DMS53 (cell line): ENCODE measurements at places on chromosomes 1 and 21.

- DNase-seq: peak; percentile 77
These were observed 41.0 kb downstream of the RXRG start for GRCh38 chr1:165403835-165404482.

GRCh38 chr1:30445449-30445848, 277.9 kb downstream of the MATN1 start:
- DNase-seq: no peak

GRCh38 chr1:93905734-93906133, 3.5 kb downstream of the GCLM start:
- no peak for DNase-seq

DNA sequence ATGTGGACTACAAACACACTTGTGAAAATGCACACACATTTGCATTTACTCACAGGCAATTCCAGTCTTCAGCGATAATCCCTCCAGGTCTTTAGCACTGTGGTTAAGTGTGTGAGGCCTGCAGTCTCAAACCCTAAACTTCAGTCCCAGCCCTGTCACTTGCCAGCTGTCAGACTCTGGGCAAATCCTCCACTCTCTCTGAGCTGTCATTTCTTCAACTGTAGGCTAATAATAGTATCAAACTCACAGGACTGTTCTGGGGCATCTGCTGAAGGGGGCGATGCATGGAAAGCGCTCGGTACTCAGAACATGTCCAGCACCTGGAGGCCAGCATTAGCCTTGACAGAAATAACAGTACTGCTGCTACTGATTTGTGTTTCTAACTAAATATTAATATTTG, 48.2 kb downstream of the NEK2 start:
- DNase-seq: no peak

DNA sequence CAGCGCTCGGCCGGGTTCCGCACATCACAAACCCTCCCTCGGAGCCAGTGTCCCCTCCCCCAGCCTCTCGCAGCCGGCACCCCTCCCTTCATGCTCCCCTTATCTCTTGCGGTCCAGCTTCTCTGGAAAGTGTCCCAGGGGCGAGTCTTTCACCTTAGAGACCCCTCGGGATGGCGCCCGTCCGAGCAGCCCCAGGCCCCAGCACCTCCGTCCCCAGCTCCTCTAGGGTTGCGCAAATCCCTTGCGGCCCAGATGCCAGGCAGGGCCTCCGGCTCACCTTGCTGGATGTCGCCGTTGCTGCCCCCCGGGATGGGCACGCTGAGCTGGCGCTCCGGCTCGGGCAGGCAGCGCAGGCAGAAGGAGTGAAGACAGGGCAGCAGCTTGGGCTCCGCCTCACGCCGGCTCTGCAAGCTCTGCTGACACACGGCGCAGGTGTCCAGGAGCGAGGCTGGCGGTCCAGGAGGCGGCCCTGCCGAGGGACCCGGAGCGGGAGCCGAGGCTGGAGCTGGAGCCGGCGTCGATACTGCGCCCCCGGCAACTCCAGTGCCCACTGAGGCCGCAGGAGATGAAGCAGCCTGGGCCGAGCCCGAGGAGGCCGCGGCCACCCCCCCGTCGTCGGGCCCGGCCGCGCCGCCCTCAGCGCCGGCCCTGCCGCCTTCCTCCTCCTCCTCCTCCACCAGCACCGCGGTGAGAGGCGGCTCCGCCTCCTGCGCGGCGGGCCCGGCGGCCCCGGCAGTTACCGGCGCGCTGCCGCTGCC, 550 bp downstream of the TRIM33 start:
- peak; percentile 87 for DNase-seq

GRCh38 chr1:56469640-56470371, 109.6 kb downstream of the PLPP3 start:
- DNase-seq: peak; percentile 39

DNA sequence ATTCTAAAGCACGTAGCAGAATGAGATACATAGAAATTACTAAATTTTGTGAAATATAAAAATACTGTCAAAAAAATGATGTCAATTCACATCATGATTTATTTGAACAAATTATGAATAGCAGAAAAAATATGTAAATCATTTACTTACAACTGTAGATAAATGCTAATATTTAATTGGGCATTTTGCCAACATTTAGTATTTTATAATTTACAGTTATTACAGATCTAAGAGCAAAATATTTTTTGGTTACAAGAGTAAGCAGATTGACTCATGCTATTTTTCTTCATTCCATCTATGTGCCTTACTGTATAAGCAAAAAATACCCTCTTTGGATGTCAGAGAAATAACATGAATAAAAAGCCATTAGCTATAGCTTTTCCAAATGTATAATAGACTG, 282.3 kb upstream of the RGS18 start:
- DNase-seq: no peak

DNA sequence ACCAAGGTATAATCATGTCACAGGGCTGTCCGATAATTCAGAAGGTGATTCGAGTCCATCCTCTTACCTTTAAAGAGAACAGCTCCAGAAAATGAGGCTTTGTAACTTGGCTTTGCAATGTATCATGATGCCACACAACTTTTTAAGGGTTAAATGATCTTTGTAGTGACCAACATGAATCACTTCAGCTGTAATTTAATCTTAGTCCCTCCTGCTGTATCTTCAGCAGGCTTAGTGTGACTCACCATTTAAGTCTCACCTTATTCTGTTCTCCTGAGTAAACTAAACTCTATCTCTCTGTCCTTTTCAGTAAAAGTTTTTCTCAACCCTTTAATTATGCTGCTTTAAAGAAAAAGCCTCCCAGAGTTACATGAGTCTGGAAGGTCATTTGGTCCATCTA, 1.9 kb upstream of the HIVEP3 start:
- DNase-seq: peak; percentile 77

GRCh38 chr1:161502641-161503393, 2.4 kb upstream of the FCGR2A start:
- DNase-seq: no peak

DNA sequence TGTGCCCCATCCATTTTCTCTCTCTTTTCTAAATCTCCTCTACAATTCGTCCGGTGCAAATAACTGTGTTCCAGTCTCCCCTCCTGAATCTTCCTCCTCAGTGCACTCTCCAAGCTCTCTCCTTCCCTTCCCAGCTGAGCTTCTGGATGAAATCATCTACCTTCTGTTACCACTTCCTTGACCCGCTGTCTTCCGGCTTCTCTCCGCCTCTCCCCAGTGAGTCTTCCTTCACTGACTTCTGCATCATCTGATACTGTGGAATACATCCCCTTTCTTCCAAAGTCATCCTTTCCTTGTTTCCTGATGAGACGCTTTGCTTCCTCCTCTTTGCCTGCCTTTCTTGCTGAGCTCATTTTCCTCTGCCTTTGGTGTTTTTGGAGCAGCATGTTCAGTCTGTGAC, 96.9 kb downstream of the MAB21L3 start:
- DNase-seq: no peak

GRCh38 chr1:71424536-71424935, 343.7 kb upstream of the ZRANB2 start:
- no peak for DNase-seq

DNA sequence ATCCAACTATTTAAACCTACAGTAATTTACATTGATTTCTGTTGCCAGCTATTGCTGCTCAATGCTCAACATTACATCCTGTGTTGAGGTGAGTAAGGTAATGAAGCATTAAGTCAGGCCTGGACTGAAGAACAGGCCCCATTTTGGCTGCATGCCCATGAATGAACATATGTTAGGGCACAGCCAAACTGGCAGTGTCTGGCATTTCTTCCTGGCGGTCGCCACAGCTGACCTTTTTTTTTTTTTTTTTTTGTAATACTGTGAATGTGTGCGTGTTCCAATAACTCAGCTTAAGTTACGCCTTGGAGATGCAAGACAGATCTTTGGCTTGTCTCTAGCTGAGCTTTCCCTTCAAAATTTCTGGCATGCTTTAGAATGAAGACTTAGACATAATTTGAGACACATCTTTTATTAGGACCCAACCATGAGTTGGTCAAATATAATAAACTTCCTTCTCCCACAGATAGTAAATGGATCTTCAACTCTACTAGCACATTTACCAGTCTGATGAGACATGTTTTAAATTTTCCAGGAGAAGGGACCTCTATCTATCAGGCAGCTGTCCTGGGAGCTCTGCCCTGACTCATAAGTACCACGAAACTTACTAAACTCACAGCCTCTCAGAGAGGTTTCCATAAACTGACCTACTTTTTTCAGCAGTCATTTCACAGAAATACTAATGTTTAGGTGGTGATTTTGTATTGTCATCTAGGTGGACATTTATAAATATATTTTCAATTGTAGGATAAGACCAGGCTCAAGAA, 341.1 kb upstream of the RUNX1 start:
- DNase-seq: peak; percentile 57

DNA sequence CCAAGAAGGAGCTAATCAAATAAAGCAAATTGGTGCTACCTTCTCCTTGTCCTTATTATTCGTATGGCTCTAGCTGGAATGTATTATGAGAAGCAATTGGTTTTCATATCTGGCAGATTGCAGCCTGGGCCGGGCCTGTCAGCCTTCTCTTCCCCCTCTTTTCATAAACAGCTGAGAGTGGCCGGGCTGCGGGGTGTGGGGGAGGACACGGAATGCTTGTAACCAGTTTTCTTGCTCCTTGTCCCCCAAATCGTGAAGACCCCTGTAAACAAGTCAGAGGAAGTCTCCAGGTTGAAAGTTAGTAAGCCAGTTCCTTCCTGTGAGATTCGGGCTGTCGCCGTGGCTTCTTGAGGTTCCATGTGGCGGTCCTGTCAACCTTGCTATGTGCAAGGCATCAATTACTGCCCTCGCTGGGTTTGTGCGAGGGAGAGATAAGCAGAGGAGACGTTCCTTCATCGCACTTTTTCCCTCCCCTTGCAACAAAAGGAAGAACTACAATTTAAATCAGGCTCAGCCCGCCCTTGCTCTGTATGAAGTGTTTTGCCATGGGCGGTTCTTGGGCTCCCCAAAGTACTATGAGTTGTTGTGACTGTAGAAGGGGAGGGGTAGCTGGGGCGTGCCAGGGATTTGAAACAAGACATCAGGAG, 450.7 kb downstream of the CAMTA1 start:
- DNase-seq: no peak

DNA sequence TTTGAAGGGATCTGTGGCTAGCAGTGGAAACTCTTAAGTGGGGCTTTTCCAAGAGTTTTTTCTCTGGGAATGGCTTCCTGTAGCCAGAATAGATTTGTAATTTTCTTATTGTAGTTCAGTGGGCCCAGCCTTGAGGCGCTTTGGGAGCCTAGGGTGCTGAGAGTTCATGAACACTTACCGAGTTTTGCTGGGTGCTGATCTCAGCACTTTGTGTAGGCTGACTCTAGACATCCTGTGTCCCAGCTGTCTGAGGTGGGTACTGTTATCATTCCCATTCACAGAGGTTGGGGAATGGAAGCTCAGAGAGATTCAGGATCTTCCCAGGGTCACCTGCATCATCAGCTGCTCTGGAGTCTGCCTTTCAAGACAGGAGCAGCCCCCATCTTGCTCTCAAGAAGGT, 7.0 kb downstream of the PPFIA4 start:
- DNase-seq: no peak

DNA sequence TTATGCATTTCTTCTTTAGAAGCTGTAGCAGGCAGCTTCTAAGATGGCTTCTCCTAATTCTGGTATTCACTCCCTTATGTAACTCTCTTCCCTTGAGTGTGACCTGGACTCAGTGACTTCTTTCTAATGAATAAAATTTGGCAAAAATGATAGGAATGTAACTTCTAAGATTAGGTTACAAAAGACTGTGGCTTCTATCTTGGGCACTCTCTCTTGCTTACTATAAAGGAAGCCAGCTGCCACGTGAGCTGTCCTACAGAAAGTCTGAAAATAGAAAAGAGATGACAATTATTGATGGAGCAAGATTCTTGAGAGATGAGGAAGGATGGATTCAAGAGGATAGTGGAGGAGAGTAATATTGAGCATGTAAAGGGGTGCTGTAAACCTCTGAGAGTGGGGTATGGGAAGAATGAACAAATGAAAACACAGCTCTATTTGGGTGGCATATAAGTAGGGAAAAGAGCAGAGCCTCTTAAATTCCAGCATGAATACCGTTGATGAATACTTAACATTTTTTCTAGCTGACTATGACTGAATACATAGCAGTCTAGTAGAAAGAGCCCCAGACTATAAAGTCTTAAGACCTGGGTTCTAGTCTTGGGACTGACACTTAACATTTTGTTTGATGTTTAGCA, 5.5 kb downstream of the TSEN15 start:
- DNase-seq: no peak

DNA sequence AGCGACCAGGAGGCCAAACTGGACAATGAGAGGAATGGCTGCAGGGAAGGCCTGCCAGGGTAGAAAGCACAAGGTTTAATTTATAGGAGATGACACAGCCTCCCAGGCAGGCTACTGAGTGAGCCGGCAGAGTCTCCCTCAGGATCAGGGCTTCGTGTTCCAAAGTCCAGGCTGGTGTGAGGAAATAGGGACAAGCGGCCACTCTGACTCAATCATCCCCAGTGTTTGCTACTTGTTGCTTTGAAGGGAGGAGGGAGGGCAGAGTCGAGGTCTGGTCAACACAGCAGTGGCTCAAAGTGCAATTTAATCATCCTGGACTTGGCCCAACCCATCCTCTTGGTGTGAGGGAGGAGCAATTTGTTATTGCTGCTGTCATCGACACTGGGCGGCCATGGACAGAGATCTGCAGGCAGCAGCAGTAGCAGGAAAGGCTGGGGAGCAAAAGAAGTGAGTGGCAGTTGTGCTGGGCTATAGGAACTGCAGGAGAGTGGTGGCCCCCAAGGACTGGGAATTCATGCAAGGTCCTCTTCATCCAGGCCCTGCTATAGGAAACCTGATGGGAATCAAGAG, 27.5 kb downstream of the TBX15 start:
- DNase-seq: peak; percentile 87

- peak; percentile 76 for DNase-seq
These were observed at the start of gene GLMP for GRCh38 chr1:156295391-156295947. Gene GLMP, minus strand, starts transcription at chr1:156295679. Its CDS starts 34 bp downstream, at chr1:156295645.

DNA sequence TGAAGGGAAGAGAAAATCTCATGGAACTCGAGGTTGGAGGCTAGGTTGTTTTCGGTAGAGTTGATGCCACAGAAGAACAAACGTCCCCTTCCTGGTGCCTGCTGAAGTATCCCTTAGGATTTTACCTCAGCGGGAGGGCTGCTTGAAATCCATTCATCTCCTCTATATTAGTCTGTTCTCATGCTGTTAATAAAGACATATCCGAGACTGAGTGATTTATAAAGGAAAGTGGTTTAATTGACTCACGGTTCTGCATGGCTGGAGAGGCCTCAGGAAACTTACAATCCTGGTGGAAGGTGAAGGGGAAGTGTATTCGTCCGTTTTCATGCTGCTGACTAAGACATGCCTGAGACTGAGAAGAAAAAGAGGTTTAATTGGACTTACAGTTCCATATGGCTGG, 413.5 kb downstream of the NPHP4 start:
- no peak for DNase-seq
